NCI-H2171 (cell line): ENCODE measurements at places on chromosomes 2 and 18.
A peak's percentile ranks its signal among the peaks of the same experiment; 100 is the strongest.

DNA sequence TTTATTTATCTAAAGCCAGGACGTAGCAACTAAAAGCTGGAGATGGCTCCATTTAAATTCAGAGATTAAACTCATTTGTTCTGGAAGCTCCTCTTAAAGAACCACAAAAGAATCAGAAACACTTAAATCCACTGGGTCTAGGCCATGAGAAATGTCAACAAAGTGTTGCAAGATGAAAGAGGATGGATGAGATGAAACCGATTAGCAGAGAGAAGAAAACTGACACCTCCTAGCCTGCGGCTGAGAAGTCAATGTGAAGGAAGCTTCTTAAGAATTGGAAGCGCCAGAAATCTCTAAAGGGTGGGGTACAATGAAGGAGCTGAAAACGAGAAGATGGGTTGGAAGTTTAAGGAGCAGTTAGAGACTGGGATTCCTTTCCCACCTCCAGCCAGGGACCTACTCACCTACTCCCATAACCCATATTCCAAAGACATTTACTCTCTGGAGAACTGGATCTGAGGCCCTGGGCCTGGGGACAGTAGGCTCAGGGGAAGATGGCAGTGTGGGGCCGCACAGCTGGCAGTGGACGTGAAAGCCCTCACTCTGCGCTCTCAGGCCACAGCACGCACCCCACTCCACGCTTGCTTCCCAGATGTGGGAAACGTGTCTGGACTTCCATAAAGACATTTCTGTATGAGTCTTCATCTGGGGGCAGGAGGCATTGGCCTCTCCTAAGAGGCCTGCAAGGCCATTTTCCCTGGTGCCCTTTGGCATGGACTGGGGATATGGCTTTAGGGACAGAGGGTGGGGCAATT, 188.4 kb downstream of the LOXHD1 start:
- no peak for DNase-seq

DNA sequence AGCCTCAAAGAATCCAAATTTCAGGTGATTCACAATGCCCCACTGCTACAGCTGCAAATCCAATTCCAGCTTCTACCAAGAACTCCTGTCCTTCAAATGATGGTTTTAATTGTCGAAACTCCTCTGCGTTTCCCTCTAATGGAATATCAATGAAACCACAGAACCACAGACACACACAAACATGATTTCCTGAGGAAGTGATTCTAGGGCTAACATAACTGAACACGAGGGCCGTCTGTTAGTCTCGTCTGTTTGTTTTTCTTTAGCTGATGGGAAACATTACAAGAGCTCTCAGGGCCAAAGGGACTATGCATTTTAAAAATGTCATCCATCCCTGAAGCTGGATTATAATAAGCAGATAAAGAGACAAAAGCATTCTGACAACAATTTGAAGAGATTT, 59.4 kb downstream of the RNF152 start:
- no peak for DNase-seq

GRCh38 chr2:235541016-235541415, 47.2 kb downstream of the AGAP1 start:
- peak; percentile 43 for DNase-seq

DNA sequence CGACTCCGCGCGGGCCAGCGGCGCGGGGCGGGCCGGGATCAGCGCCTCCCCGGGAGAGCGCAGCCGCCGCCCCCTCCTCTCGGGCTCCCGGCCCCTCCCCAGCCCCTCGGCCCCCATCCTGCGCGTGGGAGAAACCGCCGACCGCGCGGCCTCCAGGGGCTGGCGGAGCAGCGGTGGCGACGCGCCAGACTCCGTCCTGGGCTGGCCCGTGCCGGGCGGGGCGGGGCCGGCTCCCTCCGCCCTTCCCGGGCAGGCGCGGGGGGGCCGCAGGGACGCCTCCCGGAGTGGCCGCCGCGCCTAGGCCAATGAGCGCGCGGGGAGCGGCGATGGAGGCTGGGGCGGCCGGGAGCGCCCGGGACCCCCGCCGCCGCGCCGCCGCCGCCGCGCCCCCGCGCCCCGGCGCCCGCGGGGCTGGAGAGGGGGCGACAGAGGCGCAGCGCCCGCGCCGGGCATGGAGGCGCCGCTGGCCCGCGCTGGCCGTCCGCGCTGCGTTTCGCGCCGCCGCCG, 49.1 kb downstream of the KCNIP3 start:
- DNase-seq = peak; percentile 18

- DNase-seq = no peak
Observed at GRCh38 chr18:78542204-78542603, 437.4 kb upstream of the SALL3 start.

DNA sequence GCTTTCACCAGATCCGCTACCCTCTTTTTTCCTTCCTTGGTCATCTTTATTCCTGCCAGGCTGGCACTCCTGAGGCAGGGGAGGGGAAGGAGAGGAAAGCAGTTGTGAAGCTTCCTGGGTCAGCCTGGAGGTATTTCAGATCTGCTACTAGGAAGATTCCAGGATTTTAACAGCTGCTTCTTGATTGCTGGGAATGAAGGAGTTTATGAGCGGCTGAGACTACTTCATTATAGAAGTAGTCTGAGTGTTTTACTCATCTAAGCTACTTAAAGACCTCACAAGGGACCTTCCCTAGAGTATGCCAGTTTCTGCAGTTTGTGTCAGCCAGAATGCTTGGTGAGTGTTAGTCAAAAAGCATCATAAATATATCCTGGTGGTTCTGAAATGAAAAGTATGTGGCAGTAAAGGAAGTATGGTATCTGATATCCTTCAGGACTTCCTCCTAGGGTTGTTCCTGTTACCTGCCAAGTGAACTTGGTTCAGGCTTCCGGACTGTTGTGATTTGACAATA, 1.9 kb downstream of the TANC1 start:
- DNase-seq = no peak

DNA sequence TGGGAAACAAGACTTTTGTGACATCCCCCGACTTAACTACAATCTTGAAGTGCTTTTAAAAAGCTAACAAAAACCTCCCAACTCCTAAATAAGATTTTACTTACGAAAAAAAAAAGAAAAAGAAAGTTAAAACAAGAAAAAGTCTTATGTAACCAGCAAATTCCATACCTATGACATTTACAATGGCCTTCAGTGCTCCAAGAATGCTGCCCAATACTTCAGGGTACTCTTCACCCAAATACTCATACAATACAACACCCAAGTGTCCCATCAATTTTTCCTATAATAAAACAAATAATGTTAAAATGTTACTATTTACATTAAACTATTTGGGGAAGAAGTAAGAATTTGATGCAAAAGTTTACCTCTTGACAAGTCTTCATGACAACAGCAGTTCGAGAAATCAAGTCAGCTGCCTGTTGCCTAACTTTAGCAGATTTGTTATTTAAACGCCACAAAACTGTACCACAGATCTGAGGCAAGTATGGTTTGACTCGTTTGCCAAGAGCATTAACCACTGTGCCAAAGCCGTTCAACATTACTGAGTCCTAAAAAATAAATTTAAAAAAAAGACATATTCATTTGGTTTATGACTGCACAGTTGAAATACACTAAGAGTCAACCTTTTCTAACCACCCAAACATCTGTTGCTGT, 34.8 kb downstream of the SF3B1 start:
- DNase-seq = no peak

DNA sequence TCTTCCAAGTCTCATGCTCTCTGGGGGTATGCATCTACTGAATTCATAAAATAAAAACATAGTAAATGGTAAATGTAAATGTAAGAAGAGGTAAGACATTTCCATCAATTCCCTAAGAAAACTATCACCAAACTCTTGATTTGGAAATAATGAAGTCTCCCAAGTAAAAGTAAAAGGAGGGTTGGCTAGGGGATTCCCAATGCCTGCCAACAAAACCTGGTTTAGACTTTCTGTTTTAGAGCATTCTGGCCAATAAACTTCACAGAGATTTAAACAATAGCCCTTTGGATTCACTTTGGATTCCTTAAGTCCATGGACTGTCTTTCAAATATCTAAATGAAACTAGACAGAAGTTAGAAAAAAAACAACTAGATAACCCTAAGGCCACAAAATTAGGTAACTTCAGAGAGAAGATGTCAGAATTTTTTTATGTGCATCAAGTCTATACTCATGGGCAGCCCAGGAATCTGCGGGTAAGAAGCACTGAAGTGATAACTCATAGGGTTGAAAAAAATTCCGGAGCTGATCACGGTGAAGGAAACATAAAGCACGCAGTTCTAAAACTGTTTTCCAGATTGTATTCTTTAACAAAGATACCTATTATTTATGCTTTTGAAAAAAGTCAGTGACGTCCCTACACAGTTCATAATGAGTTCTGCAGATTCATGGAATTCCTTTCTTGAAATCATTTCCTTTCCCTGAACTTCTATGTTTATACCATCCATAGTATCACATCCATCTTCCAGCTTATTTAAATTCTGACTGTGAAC, 263.6 kb downstream of the AFF3 start:
- DNase-seq = no peak

- no peak for DNase-seq
Observed at GRCh38 chr18:22606563-22607283, 189.0 kb upstream of the CTAGE1 start.

DNA sequence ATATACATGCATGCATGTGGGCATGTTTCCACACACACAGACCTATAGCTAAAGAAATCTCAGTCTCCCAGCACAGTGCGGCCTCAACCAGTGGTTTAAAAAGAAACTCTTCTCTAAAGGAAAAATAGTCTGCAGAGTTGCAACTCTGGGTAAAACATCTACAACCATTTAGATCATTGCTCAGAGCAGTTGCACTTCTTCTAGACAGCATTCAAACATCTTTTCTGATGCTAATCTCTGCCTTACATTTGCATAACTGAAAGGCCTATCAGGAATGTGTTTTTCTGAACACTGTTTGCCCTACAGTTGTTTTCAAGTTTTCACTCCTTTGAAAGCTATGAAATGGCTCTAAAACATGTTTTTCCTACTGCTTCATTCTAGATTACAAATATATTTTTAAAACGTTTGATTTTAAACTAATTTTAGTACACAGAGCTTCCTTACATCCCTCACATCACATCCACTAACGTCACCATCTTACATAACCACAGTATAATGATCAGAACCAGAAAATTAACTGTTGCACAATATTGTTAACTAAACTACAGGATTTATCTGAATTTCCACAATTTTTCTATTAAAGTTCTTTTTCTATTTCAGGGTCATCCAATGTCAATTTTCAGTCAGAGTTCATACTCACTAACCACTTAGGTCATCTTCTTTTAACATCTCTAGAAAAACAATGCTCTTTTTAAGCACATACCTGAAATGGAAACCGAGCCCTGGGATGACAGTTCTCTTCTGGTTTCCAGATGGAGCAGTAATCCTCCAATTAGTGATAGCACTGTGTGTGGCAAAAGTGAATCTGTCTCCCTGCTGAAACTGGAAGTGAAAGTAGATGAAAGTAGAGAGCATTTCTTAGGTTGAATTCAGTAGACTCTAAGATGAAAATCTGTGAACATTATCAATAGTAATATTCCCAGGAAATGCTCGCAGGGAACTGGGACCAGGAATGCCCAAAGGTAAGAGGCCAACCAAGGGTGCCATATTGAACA, 501.6 kb upstream of the GCFC2 start:
- no peak for DNase-seq

DNA sequence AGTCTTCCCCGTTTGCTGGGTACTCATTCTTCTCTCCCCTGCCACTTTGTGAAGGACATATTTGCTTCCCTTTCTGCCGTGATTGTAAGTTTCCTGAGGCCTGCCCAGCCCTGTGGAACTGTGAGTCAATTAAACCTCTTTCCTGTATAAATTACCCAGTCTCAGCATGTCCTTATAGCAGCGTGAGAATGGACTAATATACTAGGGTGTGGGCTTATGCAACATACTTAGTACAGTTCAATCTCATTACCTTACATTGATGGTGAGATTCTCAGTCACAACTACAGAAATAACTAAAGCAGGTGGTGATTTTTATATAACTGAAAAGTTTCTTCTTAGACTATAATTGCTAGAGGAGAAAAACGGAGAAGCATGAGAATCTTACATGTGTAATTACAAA, 237.9 kb upstream of the MMADHC start:
- no peak for DNase-seq

GRCh38 chr2:46257476-46257875, 39.7 kb upstream of the EPAS1 start:
- DNase-seq = peak; percentile 51

DNA sequence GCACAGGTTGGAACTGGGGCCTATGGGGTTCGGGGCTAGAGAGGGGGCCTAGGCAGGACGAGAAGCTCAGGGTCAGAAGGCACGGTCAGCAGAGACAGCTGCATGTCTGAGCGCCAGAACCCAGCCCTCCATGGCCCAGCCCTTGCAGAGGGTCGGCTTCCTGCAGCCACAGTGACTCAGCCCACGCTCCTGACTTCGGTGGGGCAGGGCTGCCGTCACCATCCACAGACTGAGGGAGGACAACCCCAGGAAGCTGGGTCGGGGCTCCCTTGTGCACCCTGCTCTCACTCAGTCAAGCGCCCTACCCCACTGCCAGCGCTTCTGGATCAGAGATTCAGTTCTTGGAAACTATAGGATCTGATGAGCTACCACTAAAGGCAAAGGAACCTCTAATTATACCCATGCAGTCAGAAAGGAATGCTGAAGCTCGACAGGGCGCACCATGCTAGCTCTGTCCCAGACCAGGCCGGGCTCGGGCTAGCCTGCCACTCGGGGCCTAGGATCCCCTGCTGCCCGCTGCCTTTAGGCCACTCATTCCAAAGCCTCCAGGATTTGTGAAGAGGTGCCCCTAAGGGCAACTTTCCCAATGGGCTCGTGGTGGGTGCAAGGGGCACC, 3.0 kb downstream of the ACTR1B start:
- no peak for DNase-seq

DNA sequence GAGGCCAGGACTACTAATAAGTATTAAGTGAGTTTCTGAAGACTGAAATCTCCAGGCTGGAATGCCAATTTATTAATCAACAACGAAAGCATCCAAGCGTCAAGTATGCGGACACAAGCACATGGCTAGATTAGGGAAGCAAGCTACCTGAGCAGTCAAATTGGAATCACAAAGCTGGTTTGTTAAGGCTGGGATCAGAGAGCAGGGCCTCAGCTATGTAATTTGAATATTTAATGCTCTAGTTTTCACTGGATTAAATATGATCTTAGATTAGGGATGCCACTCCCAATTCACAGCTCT, 5.7 kb downstream of the CCL20 start:
- DNase-seq = no peak

DNA sequence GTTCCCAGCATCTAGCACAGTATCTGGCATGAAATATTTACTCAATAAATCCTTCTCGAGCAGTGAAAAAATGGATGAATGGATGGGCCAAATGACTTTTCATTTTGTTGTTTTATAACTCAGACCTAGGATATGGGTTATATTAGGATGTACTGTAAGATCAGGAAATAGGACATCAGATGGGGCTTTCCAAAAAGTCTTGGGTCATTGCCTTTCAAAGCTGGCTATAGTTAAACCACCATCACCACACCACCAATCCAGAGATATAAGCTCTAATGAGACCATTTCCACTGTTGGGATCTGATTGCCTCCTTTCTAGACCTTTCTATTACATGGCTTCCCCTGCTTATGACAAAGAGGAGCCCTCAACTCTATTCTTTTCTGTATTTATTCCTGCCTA, 525.0 kb upstream of the TCF4 start:
- no peak for DNase-seq

- DNase-seq = no peak
Observed at GRCh38 chr2:28956415-28956826, 24.7 kb upstream of the TOGARAM2 start.

- DNase-seq = no peak
Observed at GRCh38 chr2:238141541-238142318, 3.3 kb downstream of the KLHL30 start.
